Fibroblast of the aortic adventitia (primary cell): ENCODE measurements at places on chromosomes 6 and 20. TPM values are rescaled to one million over a fixed set of nuclear protein-coding genes. Genes with fewer than 3 reads are reported as not detected.

DNA sequence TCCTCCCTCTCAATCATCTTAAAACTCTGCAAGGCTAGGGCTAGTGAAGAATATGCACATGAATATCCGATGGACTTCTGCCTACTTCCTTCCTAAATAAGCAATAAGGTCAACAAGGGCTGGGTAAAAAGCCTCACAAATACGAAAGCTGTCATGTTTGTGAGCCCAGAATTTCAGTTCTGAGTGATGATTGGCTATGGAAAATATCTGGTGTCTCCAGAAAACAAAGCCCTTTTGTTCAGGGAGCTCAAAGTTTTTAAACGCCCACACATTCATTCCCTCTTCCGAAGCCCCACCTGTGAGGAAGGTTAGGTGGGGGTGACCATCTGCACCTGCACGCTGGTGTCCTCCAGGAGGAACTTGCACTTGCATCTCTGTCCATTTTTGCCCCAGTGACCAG, 126.9 kb upstream of the ARMC2 start:
- DNase-seq, result no peak

DNA sequence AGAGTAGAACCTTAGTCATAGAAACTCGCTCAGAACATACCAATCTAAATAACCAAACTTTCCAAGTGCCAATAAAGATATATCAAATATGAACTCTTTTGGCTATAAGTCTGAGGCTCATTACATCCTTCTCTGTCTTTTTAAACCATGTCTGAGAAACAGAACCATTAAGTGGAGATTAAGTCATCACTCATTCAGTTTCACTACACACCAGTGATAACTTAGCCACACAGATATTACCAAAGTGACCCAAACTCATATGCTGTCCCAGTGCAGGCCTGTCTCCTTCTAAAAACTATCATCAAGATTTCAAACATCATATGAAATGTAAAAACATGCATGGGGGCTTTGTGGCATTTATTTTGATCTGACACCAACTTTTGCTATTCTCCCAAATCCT, 12.0 kb downstream of the GCLC start:
- DNase-seq, result no peak

- DNase-seq, result peak; percentile 89
These were observed at the start of gene SESN1 for GRCh38 chr6:109094416-109095035. TSS of gene SESN1 (minus strand) at chr6:109094846. CDS start at chr6:109094073, 773 bp downstream.

DNA sequence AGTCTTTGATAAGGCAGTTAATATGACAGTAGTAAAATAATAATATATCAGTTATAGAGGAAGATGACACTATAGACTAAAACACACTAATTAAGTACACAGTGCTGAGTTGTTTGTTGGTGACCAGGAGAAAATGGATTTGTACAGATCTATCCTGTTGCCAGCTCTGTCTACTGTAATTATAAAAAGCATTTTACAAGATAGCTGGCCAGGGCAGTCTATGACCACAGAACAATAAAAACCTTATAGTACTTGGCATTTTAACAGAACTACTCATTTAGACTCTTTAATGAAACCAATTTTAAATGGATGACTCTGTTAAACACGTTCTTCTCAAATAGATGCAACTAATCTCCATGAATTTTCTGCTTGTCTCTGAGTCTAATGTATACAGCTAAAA, 367.5 kb downstream of the BTBD9 start:
- no peak for DNase-seq

GRCh38 chr20:13430346-13431002, 208.3 kb downstream of the TASP1 start:
- peak; percentile 5 for DNase-seq

DNA sequence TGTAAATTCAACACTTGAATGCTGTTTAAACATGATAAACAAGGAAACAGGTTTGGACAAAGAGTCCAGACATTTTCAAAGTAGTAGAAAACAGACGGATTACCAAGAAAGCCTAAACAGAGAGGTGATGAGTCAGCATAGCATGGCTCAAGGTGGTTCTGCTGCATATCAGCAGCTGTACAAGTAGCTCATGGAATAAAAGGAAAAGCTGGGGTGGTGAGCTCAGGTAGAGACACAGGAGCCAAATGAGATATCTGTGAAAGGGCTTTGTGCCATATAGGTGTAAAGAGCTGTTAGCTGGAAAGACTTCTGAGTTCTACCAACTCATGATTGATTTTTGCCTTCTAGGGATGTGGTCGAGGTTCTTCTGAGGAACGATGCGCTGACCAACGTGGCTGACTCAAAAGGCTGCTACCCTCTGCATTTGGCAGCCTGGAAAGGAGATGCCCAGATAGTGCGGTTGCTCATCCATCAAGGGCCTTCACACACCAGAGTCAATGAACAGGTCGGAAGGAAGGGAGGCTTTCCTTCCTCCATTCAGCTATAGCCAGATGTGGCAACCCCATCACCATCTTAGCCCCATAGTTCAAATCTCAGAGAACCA, 80.7 kb downstream of the ANKS1A start:
- DNase-seq, result no peak

DNA sequence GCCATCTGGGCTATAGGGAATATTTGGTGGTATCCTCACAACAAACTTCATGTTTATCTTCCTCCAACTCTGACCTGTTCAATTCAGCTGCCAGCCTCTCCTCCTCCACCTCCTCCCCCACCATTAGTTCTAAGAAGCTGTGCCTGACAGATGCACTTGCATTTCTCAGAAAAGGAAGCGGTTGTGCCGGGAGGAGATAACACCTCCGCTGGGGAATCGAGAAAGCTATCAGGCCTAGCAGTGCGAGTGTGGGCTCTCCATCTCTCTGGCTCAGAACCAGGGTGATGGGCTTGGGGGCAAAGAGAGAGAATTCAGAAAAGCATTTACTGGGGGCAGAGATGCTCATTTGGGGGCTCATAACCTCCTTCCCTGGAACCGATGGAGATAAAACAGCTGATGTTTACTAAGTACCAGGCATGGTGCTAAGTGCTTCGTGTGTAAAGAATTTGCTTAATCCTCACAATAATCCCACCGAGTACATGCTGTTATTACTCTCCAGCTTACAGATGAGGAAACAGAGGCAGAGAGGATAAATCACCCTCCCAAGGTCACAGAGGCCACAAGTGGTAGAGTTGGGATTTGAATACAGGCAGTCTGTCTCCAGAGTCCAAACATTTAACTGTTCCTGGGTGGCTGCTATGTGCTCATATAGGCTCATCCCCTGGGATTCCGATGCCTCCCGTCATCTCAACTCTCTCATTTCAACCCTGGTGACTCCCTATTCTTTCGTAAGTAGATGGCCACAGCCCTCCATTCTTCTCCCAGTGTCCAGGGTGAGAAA, 38.3 kb downstream of the COX4I2 start:
- DNase-seq, result peak; percentile 35

- no peak for DNase-seq
These were observed 26.8 kb upstream of the ASF1A start for GRCh38 chr6:118867181-118867580.

DNA sequence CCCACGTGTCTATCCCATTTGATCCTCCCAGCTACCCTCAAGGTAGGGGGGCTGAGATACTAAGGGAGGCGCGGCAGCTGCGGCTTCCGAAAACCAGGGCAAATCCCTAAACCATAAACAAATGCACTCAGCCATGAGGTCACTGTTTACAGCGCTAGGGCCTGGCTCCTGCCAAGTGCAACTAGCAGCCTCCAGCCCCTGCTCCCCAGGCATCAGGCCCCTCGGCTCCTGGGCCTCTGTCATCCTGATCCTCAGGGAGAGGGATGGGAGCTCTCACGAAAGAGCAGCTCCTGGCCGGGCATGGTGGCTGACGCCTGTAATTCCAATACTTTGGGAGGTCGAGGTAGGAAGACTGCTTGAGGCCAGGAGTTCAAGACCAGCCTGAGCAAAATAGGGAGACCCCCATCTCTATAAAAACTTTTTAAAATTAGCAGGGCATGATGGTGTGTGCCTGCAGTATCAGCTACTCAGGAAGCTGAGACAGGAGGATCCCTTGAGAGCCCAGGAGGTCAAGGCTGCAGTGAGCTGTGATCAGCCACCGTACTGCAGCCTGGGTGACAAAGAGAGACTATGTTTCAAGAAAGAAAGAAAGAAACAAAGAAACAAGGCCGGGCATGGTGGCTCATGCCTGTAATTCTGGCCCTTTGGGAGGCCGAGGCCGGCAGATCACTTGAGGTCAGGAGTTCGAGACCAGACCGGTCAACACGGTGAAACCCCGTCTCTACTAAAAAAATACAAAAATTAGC, 42.5 kb upstream of the TLDC2 start:
- DNase-seq, result peak; percentile 46

DNA sequence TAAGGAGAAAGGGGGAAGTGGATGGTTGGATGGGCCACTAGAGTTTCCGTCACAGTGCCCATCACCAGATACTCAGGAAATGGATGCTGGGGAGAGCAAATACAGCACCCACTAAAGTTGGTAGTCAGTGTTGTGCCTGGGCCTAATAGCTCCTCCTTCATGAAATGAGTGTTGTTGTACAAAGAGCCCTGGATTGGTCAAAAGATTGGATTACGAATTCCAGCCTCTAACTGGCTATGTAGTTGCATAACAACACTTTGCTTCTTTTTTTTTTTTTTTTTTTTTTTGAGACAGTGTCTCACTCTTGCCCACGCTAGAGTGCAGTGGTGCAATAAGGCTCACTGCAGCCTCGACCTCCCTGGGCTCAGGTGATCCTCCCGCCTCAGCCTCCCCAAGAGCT, 27.4 kb downstream of the KCNG1 start:
- peak; percentile 31 for DNase-seq

- no peak for DNase-seq
These were observed 89.3 kb downstream of the EPB41L2 start for GRCh38 chr6:130973521-130974277.

DNA sequence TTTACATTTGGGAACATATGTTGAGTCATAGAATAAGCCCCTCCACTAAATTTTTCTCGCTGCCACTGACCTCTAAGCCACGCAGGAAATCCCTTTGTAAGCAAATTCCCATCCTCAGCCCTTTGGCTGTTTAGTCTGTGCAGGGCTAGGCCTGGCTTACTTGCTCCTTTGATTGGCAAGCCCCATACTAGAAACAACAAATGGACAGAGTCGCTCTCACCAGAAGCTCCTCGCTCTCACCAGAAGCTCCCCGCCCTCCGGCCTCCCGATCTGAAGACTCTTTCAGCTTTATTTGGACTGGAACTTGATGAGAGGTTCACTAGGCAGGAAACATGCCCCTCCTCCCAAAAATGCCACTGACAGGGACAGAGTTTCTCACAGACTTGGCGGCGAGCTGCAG, 149.2 kb upstream of the EXOC2 start:
- DNase-seq, result no peak

DNA sequence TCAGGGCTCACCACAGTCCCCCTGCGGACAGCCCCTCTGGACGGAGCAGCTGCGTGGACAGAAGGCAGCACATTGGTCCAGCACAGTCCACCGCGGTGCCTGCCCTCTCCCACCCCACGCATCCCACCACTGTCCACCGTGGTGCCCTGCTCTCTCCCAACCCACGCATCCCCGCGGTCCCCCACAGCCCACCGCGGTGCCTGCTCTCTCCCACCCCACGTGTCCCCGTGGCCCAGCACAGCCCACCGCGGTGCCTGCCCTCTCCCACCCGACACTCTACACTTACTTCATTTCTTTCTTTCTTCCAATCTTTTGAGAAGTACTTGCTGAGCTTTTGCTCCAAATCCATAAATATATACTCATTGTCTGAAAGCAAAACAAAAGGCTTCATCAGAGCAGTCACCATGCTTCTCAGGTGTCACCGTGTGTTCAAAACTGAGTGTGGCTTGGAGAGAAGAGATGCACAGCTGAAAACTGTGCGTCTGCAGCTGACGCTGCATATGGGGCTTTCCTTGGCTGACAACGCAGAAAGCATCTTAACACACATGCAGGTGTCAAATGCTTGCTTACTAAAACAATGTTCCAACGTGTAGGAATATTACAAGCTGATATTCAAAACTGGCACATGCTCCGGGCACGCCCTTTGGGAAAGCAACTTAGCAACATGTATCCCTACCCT, 11.8 kb downstream of the FRMD1 start:
- DNase-seq, result no peak

DNA sequence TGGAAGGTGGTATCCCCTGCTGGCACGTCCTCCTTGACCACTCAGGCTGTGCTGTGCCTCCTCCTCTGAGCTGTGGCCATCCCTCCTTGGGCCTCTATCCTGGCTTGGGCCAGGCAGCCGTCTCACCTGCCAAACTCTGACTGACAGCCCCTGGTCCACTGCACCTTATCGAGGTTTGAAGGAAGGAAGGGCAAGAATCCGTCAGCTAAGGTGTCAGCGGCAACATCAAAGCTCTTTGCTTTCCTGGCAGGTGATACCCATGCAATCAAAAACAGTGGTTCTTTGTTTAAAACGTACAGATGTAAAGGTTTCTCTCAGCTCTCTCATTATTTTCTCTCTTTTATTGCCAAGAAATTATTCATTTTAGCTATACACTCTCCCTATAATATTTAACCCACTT, 203.9 kb downstream of the TBXT start:
- DNase-seq, result no peak

Gene TBXT
- not detected in 2 replicates for total RNA-seq

Gene RNF182
- total RNA-seq, result 0.74 and 2.9 TPM in 2 replicates

Gene LHFPL5
- not detected in 2 replicates for total RNA-seq

Gene TMEM74B
- total RNA-seq, result not detected in 2 replicates

Gene ID4
- total RNA-seq, result 11.4 and 18.0 TPM in 2 replicates

Gene CRIP3
- not detected in 2 replicates for total RNA-seq

Gene ADNP
- total RNA-seq, result 31.2 and 35.4 TPM in 2 replicates

Gene GPX5
- total RNA-seq, result not detected in 2 replicates

Gene PNPLA1
- 0.09 TPM in 1 of 2 replicates, not detected in the other for total RNA-seq

Gene RIN2
- 36.6 and 61.1 TPM in 2 replicates for total RNA-seq

Gene TCP1
- total RNA-seq, result 203 and 249 TPM in 2 replicates

Gene HLA-DQB1
- not detected in 2 replicates for total RNA-seq

Gene PCSK2
- not detected in 2 replicates for total RNA-seq
